Activated naive CD8-positive, alpha-beta T cell treated with anti-CD3 and anti-CD28 coated beads for 36 hours (primary cell): ENCODE measurements at places on chromosomes 16 and 17. TPM values are rescaled to one million over a fixed set of nuclear protein-coding genes. Genes with fewer than 3 reads are reported as not detected.
A peak's percentile ranks its signal among the peaks of the same experiment; 100 is the strongest.

GRCh38 chr16:55820615-55821014 is 12.3 kb downstream of the CES1 start:
- H3K36me3 ChIP-seq, result no peaks in the 10 kb centered on the region
- peaks cover 39% of the 10 kb centered on the region for H3K27me3 ChIP-seq
- H3K4me3 ChIP-seq, result no peak overlapping the region
- DNase-seq, result no peak
- no peak overlapping the region for H3K27ac ChIP-seq

The TP53TG3C gene
- not detected for total RNA-seq

DNA sequence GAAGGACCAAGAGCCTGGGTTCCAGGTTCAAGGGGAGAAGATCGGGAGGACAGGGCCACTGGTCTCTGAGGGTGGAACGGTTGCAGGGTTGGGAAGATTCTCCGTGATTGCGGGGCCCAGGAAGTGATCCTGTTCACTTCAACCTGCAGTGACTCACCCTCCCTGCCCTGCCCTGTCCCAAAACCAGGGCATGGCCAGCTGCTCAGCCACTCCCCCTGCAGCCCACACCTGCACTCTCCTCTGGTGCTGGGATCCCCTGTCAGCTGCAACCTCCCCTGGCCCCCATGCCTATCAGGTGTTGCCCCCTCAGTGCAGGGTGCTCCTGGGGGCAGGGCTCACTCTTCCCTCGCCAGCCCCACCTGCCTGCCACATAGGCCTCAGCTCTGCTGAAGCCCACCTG is 1.1 kb downstream of the RUNDC3A start:
- no peak overlapping the region for H3K4me3 ChIP-seq
- no peak overlapping the region for H3K27ac ChIP-seq
- H3K27me3 ChIP-seq, result peaks cover 49% of the 10 kb centered on the region
- peaks cover 4% of the 10 kb centered on the region for H3K4me1 ChIP-seq
- no peaks in the 10 kb centered on the region for H3K36me3 ChIP-seq
- no peak for DNase-seq

The RAMP2 gene
- total RNA-seq, result not detected

DNA sequence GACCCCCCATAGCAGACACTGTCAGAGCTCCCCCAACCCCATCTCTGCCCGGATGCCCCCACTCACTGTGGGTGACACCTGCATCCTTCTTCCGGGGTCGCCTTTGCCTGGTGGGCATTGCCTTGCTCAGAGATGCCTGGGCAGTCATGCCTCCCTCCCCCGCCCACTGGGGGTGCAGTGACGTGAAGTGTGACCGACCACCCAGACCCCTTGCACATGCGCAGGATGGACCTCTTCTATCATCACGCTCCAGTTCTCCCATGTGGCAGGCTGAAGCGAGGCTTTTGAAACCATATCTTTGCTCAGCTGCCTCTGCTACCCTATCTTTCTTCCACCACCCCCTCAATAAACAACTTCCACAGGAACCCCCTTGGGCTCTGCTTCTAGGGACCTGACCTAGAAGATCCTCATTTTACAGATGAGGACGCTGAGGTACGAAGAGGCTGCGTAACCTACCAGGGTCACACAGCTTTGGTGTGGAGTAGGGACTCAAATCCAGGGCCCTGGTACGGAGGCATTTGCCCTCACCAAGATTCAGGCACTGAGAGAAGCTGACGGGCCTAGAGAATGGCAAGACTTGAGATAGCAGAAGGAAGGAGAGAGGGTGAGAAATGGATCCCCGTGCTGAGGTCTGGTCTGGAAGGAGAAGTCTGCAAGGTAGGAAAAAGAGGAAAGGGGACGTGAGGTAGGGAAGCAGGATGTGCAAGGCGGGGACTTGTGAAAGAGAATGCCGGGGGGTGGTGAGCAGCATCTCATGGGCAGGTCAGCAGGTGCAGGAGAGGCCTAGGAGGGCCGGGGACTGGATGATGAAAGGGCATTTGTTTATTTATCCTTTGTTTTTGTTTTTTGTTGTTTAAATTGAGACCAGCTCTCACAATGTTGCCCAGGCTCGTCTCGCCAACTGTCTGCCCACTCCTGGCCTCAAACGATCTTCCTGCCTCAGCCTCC is 14.4 kb downstream of the NLRC5 start:
- H3K27me3 ChIP-seq, result no peaks in the 10 kb centered on the region
- H3K36me3 ChIP-seq, result peaks cover 52% of the 10 kb centered on the region
- no peak for DNase-seq
- H3K4me3 ChIP-seq, result peak overlapping the region; percentile 66

DNA sequence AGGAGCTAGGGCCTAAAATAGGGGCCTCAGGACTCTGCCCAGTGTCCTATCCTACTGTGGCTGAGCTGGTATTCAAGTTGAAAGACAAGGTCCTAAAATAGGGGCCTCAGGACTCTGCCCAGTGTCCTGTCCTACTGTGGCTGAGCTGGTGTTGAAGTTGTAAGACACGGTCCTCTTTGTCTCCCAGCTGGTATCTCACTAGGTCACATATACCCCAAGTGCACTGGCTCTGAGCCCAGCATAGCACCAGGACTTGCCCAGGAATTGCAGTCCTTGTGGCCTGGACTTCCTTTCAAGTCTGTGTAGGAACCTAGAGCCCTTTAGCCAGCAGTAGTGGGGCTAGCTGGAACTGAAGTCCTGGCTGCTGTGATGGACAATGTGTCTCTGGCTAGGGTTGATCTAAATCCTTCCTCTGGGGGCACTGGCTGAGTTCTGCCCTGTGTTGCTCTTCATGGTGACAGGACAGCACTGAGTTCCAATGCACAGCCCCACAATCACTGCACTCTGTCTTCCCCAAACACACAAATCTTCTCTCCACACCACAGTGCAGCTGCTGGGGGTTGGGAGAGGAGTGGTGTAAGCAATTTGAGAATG is 260.5 kb downstream of the HAPSTR1 start:
- H3K36me3 ChIP-seq, result peaks cover 2% of the 10 kb centered on the region
- no peaks in the 10 kb centered on the region for H3K4me1 ChIP-seq
- no peaks in the 10 kb centered on the region for H3K27me3 ChIP-seq
- H3K27ac ChIP-seq, result no peak overlapping the region
- no peak overlapping the region for H3K4me3 ChIP-seq

- peak; percentile 93 for DNase-seq
- no peaks in the 10 kb centered on the region for H3K27me3 ChIP-seq
- H3K36me3 ChIP-seq, result peaks cover 25% of the 10 kb centered on the region
These were observed at the start of gene SRCAP for GRCh38 chr16:30698816-30699614. Gene SRCAP (plus strand): TSS chr16:30699171. CDS start chr16:30700825, 1,654 bp downstream.

The PDILT gene
- total RNA-seq, result not detected

- DNase-seq, result no peak
- peaks cover 57% of the 10 kb centered on the region for H3K4me1 ChIP-seq
- H3K36me3 ChIP-seq, result no peaks in the 10 kb centered on the region
- H3K27ac ChIP-seq, result peak overlapping the region; percentile 64
- H3K4me3 ChIP-seq, result peak overlapping the region; percentile 77
- no peaks in the 10 kb centered on the region for H3K27me3 ChIP-seq
These were observed 1.9 kb downstream of the FOXJ1 start for GRCh38 chr17:76138896-76139752.

The OTOA gene
- total RNA-seq, result not detected

- no peaks in the 10 kb centered on the region for H3K27me3 ChIP-seq
- no peak overlapping the region for H3K27ac ChIP-seq
- H3K36me3 ChIP-seq, result peaks cover 2% of the 10 kb centered on the region
- H3K4me3 ChIP-seq, result no peak overlapping the region
- peaks cover under 1% of the 10 kb centered on the region for H3K4me1 ChIP-seq
These were observed 7.0 kb downstream of the INPP5K start for GRCh38 chr17:1509290-1509881.

- peak; percentile 48 for DNase-seq
- peaks cover 84% of the 10 kb centered on the region for H3K36me3 ChIP-seq
- H3K27me3 ChIP-seq, result no peaks in the 10 kb centered on the region
- H3K27ac ChIP-seq, result peak overlapping the region; percentile 100
- peaks cover 79% of the 10 kb centered on the region for H3K4me1 ChIP-seq
These were observed 581 bp downstream of the CD68 start for GRCh38 chr17:7579834-7580603.

The RAB26 gene
- total RNA-seq, result 0.26 TPM

DNA sequence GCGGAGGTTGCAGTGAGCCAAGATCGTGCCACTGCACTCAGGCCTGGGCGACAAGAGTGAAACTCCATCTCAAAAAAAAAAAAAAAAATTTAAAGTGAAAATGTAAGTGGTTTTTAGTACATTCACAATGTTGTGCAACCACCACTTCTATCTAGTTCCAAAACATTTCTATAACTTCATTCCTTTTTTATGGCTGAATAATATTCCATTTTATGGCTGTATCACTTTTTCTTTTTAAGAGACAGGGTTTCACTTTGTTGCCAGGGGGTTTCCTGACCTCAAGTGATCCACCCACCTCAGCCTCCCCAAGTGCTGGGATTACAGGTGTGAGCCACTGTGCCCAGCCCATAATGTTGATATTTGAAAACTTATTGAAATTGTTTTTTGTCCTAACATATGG is 11.7 kb upstream of the CMTM3 start:
- H3K4me1 ChIP-seq, result peaks cover 37% of the 10 kb centered on the region
- no peaks in the 10 kb centered on the region for H3K27me3 ChIP-seq
- no peak overlapping the region for H3K27ac ChIP-seq
- H3K36me3 ChIP-seq, result no peaks in the 10 kb centered on the region
- DNase-seq, result no peak
- no peak overlapping the region for H3K4me3 ChIP-seq

DNA sequence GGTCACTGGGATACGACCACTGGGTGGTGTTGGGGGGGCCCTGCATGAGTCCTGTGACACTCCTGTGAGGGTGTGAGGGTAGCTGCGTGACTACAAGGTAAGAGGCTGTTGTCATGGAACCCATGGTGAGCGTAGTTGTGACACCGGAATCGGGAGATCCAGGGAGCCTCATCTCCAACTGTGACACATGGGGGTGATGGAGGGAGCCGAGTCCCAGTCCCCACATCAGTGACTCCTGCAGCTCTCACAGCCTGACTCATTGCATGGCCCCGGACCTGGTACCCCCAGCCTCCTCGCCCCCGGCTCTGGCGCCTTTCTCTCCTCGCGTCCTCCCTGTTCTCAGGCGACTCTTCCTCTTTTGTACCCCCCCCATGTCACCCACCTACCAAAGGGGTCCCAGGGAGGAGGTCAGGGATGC is 14.2 kb downstream of the CDH16 start:
- peaks cover 4% of the 10 kb centered on the region for H3K4me1 ChIP-seq
- H3K27me3 ChIP-seq, result no peaks in the 10 kb centered on the region
- H3K4me3 ChIP-seq, result no peak overlapping the region
- no peak for DNase-seq
- H3K27ac ChIP-seq, result no peak overlapping the region

- H3K36me3 ChIP-seq, result no peaks in the 10 kb centered on the region
- H3K27ac ChIP-seq, result no peak overlapping the region
- no peak for DNase-seq
- H3K4me3 ChIP-seq, result no peak overlapping the region
- no peaks in the 10 kb centered on the region for H3K4me1 ChIP-seq
These were observed 42.2 kb downstream of the ACTG1 start for GRCh38 chr17:81470270-81470943.

GRCh38 chr17:57484081-57484666 is 227.9 kb downstream of the MSI2 start:
- H3K27ac ChIP-seq, result no peak overlapping the region
- no peak overlapping the region for H3K4me3 ChIP-seq
- DNase-seq, result no peak
- peaks cover 13% of the 10 kb centered on the region for H3K36me3 ChIP-seq
- peaks cover 68% of the 10 kb centered on the region for H3K4me1 ChIP-seq
- H3K27me3 ChIP-seq, result no peaks in the 10 kb centered on the region

DNA sequence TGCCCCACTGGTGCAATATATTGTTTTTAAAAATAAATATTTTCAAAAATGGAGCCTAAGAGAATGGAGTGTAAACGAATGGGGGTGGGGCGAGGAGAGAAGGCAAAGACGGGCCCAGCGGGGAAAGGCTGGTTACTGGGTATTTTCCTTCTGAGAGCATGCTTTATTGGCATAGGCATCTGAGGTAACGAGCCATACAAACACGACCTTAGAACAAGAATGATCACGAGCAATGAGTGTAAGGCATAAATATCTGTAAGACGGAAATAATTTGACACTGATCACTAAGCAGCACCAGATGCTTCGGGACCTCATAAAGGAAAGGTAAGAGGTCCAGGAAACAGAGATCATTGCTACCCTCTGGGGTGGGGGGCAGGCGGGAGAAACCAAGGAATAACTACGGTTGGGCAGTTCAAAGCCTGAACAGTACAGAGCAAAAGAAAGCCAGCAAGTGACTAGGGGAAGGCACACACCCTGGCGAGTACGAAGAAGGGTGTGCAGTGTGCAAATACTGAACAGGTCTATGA is 959 bp downstream of the SSH2 start:
- H3K27me3 ChIP-seq, result no peaks in the 10 kb centered on the region
- no peak overlapping the region for H3K4me3 ChIP-seq
- peaks cover 2% of the 10 kb centered on the region for H3K36me3 ChIP-seq
- H3K4me1 ChIP-seq, result peaks cover 20% of the 10 kb centered on the region
- DNase-seq, result peak; percentile 24

- no peak overlapping the region for H3K27ac ChIP-seq
- H3K4me1 ChIP-seq, result peaks cover 24% of the 10 kb centered on the region
- no peaks in the 10 kb centered on the region for H3K27me3 ChIP-seq
- DNase-seq, result no peak
These were observed 47.1 kb downstream of the PRMT7 start for GRCh38 chr16:68357923-68358322.

The MAP1LC3B gene
- total RNA-seq, result 55.6 TPM

DNA sequence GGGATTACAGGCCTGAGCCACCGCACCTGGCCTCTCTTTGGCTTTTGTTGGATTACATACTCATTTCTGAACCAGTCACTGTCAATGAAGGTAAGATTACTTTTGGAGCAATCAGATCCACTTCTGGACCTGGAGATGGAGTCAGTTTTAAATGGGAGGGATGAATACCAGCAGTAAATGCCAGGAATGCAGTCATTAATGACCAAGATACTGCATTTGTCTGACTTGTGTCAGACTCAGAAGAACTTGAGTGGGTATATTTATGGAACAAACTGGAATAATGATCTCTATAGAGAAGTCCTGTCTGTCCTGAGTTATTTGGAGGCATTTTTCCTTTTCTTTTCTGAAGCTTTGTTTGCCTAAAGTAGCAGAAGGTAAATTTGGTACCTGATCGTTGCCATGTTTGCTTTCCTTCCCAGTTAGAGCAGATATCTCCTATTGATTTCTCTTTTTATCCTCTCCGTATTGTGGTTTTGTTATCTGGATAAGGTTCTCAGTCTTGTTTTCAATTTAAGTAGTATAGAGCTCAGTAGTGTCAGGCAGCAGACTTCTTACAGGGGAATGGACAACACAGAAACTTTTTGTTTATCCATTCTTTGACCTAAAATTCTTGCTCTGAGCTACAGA is 10.7 kb downstream of the NLK start:
- DNase-seq, result no peak
- H3K4me1 ChIP-seq, result peaks cover 51% of the 10 kb centered on the region
- H3K4me3 ChIP-seq, result no peak overlapping the region
- H3K36me3 ChIP-seq, result peaks cover 9% of the 10 kb centered on the region
- no peaks in the 10 kb centered on the region for H3K27me3 ChIP-seq

GRCh38 chr16:64356267-64356666 is 765.6 kb downstream of the CDH11 start:
- H3K36me3 ChIP-seq, result no peaks in the 10 kb centered on the region
- H3K27me3 ChIP-seq, result no peaks in the 10 kb centered on the region
- DNase-seq, result no peak

The KRTAP9-7 gene
- not detected for total RNA-seq
